ENCODE measurements at places on chromosomes 11 and 22.

DNA sequence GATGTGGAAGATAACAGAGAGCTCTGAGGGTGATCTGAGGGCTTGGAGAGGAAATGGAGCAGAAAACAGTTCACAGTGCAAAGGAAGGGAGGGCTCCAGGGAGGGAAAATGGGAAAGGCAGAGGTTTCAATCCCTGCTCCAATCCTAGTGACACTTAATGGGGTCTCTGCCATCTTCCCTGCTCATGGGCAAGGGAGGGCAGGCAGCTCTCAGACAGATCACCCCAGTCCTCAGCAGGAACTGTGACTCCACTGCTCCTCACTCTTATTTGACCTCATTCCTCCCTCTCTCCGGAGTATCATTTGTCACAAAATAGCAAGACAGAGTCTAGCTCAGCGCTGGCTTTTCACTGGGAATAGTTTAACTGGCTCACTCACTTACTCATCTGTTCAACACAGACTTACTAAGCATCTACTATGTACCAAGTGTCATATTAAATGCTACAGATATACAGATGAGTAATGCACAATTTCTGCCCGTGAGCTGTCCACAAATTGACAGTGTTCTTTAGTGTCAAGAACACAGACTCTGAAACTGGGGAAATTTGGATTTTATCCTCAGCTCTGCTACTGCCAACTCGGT lies 817.4 kb downstream of the OPCML start:
- DNase-seq, result no peak

GRCh38 chr11:112570333-112570732 lies 309.7 kb upstream of the PLET1 start:
- no peak for DNase-seq

GRCh38 chr11:44934735-44935250 lies 15.9 kb downstream of the TP53I11 start:
- DNase-seq, result no peak

- DNase-seq, result no peak
Measured at GRCh38 chr11:76329983-76330382, 50.9 kb downstream of the THAP12 start.

DNA sequence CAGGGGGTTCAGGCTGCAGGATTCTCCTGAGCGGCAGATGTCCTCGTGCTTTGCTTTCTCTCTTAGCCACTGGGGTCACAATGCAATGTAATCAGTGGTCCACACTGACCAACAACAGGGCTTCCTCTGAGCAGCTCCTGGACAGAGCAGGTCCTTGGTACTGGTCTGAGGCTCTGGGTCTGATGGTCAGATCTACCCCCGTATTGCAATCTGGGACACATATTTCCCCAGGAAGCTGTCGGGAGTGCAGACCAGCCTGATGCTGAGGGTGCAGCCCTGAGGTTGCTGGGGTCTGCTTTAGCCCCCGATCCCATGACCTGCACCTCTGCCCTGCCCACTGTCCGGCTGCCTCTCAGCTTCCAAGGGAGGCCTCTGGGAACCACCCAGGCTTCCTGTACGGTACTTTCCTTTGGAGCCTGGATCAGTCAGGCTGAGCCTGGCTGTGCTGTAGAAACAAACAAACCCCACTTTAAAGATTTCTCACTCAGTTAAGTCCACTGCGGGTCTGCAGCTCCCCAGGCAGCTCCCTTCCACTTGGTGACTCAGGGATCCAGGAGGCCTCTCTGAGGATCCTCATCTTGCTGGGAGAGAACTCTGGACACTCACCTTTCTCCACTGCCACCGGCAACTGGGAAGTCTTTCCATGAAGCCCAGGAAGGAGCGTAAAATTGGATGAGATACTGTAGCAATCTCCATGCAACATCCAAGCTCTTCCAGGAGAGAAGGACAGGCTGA lies 1046.6 kb downstream of the TBC1D22A start:
- DNase-seq, result no peak

DNA sequence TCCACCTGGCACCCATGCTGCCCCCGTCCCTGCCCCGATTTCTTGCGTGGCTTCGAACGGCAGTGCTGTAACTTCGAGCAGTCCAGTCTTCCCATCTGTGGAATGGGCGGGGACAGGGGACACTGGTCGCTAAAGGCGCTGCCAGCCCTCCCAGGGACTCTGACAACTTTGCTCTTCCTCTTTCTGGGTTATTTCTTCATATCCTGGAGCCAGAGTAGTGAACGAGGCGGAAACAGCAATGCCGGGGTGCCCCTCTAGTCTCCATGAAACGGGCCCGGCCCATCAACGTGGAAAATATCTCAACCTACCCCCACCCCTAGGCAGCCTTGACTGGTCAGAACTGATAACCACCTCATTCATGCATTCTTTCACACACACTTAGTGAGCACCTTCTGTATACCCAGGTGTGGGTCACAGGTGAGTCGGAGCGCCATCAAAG lies 42.8 kb downstream of the TRIOBP start:
- DNase-seq, result no peak

DNA sequence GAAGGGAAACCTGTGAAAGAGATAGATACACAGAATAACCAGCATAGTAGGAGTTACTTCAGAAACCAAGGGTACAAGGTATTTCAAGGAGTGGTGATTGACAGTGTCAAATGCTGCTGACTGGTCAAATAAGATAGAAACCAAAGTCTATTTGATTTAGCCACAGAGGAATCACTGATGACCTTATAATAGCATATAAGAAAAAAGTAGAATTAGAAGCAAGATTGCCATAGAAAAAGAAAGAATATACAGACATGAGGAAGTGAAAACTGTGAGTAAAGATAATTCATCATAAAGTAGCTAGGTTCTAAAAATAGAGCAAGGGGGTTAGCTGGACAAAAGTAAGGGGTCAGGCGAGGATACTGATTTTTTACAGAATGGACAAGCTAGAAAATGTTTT lies 14.2 kb downstream of the ZBTB44 start:
- peak; percentile 34 for DNase-seq

DNA sequence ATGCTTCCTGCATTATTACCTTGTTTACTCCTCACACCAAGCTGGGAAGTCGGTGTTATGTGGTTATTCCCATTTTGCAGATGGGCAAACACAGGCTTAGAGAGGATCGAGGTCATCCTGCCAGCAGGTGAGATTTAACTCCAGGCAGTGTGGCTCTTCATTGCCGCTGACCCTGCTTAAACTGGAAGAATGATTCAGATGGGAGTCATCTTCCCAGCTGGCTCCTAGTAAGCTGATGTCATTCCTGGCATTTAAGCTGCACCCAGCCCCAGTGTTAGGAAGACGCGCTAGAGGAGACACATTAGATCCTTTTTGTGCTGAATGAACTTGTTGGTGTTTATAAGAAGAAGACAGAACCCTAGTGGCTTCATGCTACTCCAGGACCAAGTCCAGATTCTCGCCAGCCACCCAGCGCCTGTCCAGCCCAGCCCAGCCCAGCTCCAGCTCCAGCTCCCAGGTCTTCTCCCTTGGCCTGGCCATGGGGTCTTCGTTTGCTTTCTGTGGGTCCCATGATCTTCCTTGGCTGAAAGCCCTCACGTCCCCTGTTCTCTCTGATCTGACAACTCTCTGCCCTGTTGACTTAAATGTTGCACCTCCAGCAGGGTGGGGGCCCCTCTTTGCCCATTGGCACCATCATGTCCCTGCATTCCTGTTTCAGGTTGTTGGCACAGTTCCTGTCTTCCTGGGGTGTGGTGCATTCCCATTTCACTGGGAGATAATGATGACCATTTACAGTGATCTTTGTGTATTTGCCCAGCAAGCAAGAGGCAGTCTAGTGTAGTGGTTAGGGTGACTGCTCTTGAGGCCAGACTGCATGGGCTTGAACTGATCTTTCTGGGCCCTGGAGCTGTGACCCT lies 13.6 kb downstream of the PARVB start:
- DNase-seq, result no peak

- peak; percentile 67 for DNase-seq
Measured at GRCh38 chr11:120632579-120632978, 121.0 kb downstream of the GRIK4 start.

- no peak for DNase-seq
Measured at GRCh38 chr11:68724293-68724692, 27.0 kb downstream of the TESMIN start.

GRCh38 chr11:47899801-47900200 lies 51.7 kb upstream of the NUP160 start:
- peak; percentile 67 for DNase-seq
